Kidney glomerular epithelial cell (primary cell): ENCODE measurements at places on chromosomes 6 and 20.
A peak's percentile ranks its signal among the peaks of the same experiment; 100 is the strongest.

DNA sequence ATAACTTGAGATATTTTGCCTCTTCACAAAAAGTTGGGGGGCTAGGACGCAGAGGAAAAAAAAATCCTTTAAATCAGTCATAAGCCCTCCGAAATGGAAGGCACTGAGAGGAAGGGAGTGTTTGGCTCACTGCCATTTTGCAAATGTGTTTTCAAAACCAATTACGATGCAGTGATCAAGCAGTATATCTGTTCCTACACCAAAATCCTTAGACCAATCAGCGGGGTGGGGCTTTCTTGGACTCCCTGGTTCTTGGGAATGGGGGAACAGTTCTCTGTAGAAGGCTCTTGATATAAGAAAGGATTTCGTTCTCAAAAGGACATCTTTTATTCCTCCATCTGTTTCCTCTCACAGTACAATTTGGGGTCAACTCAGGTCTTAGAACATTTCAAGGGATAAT is 478.6 kb upstream of the JARID2 start:
- no peak for DNase-seq

- peak; percentile 67 for DNase-seq
Measured at GRCh38 chr20:38825901-38826625, 20.6 kb downstream of the PPP1R16B start.

DNA sequence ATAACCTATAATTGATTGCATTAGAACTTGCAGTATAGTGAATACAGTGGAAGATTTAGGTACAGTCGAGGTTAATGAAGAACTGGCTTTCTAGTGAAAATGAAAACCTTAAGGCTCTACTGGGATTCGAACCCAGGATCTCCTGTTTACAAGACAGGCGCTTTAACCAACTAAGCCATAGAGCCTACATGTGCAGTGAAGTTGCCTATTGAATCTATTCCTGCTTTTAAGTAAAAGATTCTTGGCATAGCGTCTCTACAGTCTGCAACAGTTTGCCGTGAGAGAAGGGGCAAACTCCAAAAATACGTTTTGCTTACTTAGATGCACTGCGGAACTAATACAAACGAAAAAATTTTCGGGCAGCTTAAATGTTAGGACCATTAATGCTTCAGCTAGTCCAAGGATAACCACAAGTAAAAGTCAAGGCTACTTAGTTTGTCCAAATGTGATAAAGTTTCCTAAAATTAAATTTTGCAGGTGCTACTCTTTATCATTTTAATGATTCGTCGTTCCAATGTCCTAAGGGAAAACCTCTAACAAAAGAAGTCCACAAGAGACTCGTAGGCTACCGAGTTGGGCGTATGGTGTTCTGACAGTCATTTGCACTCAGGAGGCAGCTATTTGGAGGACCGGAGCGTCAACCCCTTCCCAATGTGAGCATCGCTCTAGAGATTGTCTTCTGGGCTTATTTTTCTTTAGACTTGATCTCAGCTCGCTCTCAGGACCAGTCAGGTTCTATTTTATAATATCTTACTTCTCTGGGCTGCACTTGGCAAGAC is 31.3 kb upstream of the ZSCAN23 start:
- peak; percentile 87 for DNase-seq

GRCh38 chr6:148250975-148251685 is 91.5 kb upstream of the SASH1 start:
- DNase-seq: peak; percentile 58

GRCh38 chr6:64233746-64234145 is 598.1 kb downstream of the PHF3 start:
- DNase-seq: no peak

GRCh38 chr20:44731657-44732056 is 14.0 kb upstream of the KCNK15 start:
- DNase-seq: no peak

DNA sequence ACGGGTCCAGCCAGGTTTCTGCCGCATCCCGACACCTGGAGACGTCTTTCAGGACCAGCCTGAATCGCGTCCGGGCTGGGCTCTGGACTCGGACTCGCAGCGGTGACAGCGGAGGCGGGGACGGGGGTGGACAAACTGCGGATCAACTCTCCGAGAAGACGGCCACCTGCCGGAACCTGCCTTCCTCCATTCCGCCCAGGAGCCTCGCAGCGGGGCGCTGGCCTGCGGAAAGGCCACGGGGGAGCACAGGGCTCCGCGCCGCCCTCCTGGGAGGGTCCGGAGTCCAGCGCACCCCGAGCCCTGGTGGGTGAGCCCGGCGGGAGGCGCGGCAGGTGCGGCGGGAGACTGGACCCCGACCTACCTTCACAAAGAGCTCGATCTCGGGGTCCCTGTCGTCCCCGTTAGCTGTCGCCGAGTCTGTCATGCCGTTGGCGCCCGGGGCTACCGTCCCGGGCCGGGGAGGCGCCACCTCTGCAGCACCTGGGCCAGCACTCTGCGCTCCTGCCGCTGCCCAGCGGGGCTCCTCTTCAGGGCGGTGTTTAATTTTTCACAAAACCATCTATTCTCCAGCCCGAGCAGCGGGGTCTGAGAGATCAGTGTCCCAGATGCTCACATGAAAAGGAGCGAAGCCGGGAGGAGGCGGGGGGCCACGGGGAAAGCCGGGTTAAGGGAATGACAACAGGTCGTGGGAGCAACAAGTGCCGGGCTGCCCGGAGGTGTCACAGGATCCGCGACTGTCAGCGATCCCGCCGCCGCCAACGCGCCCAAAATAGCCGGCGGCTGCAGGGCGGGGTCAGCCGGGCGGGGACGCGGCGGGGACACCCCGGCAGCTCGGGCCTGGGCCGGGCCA is at the start of gene CLIC5:
Gene CLIC5 (minus strand): TSS at position 742 of the 850 bp plus-strand sequence. CDS start 318 bp downstream, at position 424.
- DNase-seq: no peak

- peak; percentile 65 for DNase-seq
Measured at GRCh38 chr20:35617397-35618262, 2.0 kb downstream of the SPAG4 start.

- DNase-seq: no peak
Measured at GRCh38 chr6:89110284-89110683, 7.6 kb downstream of the SRSF12 start.

GRCh38 chr20:7038029-7038428 is 270.5 kb downstream of the BMP2 start:
- peak; percentile 51 for DNase-seq

- no peak for DNase-seq
Measured at GRCh38 chr6:39490108-39490507, 167.6 kb upstream of the KCNK16 start.

DNA sequence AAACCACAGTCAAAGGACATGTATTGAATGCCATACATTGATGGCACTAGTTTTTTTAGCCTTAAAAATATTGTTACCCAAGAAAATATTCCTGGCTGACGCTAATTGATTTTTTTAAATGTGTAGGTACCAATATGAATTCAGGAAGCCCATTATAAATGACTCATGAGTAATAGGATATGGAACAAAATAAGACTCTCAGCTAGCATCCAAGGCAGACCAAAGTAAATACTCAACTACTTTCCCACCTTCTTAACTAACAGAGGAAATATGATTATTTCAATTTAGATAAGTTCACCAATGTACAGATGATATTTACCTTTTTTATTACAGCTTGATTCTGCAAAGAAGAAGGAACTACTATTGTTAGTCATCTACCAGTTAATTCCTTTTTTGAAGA is 43.2 kb upstream of the TXNDC5 start:
- DNase-seq: no peak

GRCh38 chr20:61828891-61829290 is 236.8 kb downstream of the TAF4 start:
- no peak for DNase-seq

DNA sequence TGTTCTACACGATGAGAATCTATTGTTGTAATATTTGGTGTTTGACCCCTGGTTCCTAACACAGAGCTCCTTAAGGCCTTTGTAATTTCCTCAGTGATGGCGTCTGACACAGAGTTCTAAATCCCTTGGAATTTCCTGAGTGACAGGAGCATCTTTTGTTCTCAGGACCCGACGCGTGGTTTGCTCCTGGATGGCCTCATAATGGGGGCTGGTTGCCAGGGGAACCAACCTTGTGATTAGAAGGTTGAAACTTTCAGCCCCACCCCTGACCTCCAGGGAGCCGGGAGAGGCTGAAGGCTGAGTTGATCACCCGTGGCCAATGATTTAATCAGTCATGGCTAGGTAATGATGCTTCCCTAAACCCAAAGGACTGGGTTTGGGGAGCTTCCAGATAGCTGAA is 20.5 kb upstream of the ZNF133 start:
- DNase-seq: no peak

DNA sequence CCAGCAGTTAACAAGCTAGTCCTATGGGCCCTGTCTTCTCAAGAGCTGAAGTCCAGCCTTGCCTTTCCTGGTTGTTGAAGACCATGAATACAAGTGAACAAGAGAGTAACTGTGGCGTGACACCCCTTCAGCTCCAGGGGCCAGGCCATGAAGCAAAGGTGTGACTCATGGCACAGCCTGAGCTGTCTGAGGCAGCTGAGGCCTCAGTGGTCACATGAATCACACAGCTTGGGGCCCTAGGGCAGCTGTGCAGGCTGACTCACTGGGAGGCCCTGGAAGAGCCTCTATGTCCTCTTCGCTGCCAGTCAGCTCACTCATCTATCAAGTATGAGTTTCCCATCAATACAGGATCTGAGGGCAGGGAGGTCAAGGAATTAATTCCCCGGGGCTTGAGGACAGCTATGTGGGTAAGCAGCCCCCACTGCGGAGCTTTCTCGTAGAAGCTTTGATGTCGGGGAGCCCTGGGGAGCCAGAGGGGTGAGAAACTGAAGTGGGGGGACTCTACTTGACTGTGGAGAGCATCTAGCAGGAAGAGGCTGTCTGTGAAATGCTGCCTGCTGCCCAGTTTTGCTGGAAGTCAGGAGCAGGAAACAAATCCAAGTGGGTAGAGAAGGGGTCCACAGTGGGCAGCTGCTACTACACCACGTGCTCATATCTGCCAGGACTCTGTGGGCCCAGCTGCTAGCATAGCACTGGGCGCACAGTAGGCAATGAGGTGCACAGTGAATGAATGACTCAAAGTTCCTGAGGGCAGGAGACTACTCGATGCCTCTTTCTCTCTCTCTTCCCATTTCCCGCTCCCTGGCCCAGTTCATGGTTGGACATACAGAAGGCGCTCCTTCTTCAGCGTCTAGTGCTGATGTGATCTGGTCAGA is 13.7 kb upstream of the FAM83C start:
- peak; percentile 92 for DNase-seq

DNA sequence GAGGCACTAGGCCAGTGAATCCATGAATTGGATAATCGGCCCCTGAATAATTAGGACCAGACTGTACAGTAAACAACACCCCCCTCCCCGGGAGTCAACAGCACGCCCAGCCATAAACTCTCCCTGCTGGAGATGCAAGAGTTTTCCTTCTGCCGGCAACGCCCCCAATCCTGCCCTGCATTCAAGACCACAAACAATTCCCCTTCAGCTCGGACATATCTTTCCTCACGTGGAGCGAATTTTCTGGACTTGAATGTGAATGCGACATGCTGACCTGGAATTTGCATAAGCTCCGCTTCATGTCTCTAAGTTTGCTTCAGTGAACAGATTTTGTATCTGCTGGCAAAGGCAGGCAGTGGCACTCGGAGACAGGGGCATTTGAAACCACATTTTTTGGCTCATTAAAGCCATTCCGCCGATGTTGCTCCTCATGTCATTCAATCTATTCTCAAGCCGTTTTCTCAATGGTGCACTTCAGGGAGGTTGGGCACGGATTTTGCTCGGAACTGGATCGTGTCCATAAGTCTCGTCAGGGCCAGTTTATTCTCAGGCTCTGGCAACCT is 38.0 kb upstream of the GMPR start:
- DNase-seq: no peak

DNA sequence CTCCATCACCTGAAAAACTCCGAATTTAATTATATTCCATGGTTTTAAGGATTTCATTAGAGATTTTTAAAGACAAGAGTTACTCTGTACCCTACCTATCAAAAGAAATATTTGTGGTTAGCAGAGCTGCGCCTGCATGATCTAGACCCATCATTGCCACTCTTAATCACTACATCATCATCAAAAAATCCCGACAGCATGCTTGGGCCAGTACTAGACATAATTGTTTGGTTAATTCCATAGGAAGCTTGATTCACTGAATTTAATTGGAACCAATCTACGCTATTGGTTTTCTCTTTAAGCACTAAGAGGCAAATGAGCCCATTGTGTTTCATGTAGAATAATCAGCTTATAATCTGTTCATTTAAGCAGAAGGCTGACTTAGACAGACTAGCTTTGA is 33.4 kb upstream of the RNF217 start:
- DNase-seq: no peak

GRCh38 chr20:3000852-3001523 is 42.4 kb upstream of the GNRH2 start:
- peak; percentile 60 for DNase-seq

- DNase-seq: peak; percentile 78
Measured at GRCh38 chr6:26172608-26172968, 85.4 kb downstream of the HFE start.

- DNase-seq: no peak
Measured at GRCh38 chr20:14744723-14745122, 407.3 kb upstream of the FLRT3 start.

GRCh38 chr20:60058879-60059278 is 100.7 kb downstream of the CDH26 start:
- no peak for DNase-seq

GRCh38 chr6:148967011-148967520 is 220.2 kb downstream of the UST start:
- no peak for DNase-seq

DNA sequence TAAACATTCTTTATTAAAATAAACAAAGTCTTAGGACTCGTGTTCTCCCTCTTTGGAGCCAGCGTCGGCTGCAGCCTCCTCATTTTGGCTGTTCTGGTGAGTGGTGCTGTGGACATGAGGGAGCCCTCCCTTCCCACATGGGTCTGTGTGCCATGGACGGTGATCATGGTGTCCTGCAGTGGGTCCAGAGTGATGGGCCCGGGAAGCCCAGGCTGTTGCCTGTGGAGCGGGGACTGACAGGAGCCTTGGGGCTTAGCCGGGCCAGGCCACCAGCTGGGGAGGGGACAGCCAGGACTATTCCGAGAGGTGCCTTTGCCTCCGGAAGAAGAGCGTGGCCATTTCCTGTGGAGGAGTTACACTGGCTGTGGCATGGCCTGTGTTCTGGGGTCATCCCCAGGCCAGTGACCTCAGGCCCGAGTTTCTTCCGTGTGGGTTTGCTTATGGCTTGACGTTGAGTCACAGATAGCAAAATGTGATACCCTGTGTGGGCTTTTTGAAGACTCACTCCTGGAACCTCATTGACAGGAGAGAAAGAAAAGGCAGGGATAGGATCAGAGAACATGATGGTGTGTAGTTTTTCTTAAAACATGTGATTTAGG is 153.4 kb downstream of the DTNBP1 start:
- DNase-seq: no peak

GRCh38 chr6:144588697-144589325 is 303.7 kb downstream of the UTRN start:
- peak; percentile 38 for DNase-seq

- DNase-seq: peak; percentile 56
Measured at GRCh38 chr6:14129575-14129974, 12.0 kb downstream of the CD83 start.

- no peak for DNase-seq
Measured at GRCh38 chr6:47292944-47293343, 16.8 kb downstream of the TNFRSF21 start.
